Stimulated activated CD8-positive, alpha-beta memory T cell treated with anti-CD3 and anti-CD28 coated beads, Interleukin-15, amount 100 ng/mL, for 4 hours (primary cell): ENCODE measurements at places on chromosomes 5 and 9.

- DNase-seq: no peak
Observed at GRCh38 chr9:117777823-117778222, 73.6 kb downstream of the TLR4 start.

- DNase-seq: no peak
Observed at GRCh38 chr5:125575891-125576505, 829.6 kb upstream of the ZNF608 start.

DNA sequence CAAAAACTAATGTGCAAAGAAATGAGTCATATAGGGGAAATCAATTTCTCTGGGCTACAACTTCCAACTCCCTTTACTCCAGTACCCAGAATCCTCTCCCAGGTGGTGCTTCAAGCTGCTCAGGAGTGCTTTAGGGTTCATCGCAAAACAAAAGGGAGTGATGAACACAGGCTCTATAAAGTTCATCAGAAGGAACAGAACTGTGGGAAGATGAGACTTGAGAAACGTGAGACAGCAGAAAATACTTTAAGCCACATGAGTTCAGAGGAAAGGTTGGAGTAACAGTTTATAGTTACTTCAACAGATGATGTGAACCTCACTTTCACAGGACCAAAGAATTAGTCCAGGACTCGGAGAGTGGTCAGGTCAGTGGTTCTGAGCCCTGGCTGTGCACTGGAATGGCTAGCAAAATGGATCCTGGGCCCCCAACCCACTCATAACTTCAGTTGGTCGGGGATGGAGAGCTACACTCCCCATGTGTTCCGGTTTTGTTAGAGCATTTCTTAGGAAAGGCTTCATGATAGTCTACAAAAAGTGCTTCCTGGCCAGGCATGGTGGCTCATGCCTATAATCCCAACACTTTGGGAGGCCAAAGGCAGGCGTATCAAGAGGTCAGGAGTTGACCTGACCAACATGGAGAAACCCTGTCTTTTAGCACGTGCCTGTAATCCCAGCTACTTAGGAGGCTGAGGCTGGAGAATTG is 4.3 kb downstream of the RPL12 start:
- no peak for DNase-seq

DNA sequence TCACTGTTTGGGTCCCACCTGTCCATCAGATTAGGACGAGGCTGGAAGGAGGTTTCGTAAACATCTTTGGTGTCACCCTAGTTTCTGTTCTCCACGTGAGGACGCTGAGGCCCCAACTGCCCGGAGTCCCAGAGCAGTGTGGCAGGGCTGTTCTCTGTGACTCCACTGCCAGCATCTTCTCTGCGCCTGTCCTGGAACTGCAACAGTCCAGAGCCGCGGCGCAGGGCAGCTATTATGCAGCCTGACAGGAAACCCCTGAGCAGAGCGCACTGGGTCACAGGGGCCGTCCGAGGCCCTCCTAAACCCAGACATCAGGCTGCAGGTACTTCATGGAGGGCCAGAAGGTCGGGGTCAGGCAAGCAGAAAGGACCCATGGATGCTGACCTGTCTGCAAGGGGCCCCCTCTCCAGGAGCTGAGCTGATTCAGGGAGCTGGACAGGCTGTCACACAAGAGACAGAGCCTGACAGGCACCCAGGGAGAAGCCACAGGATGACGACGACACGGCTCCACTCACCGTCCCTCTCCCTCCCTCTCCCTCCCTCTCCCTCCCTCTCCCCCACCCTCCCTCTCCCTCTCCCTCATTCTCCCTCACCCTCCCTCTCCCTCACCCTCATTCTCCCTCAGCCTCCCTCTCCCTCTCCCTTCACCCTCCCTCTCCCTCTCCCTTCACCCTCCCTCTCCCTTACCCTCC is 31.7 kb downstream of the DBH start:
- no peak for DNase-seq

DNA sequence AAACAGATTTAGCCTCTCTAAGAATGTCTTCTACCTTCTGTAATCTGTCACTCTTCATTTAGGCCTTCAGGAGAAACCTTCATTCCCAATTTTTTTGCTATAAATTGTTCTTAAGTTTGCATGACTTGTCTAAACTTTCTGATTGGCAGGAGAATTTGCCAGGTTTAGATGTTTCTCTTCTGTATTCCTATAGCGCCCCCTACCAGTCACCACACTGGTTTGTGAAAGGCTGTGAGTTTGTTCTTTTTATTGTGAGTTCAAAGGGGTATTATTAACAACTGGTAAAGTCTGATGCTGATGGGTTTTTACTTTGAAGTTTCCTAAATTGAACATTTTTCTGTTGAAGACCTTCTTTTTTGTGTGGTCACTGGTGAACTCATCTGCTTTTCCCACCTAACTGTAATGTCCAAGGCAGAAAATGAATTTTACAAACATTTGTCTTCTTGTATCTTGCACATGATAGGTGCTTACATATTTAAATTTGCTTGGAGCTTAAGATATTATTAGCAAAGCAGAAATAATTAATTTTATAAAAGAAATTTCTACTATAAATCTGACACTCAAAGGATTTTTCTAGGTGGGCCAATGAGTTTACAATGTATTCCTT is 18.4 kb upstream of the F2RL2 start:
- no peak for DNase-seq

GRCh38 chr5:62578540-62578939 is at the start of gene LRRC70:
LRRC70 (plus strand) TSS chr5:62578819; CDS start chr5:62579439, 620 bp downstream.
- DNase-seq: no peak

- DNase-seq: no peak
Observed at GRCh38 chr9:84436386-84437109, 96.0 kb upstream of the SLC28A3 start.

- DNase-seq: no peak
Observed at GRCh38 chr9:21933865-21934264, 60.3 kb downstream of the CDKN2A start.

DNA sequence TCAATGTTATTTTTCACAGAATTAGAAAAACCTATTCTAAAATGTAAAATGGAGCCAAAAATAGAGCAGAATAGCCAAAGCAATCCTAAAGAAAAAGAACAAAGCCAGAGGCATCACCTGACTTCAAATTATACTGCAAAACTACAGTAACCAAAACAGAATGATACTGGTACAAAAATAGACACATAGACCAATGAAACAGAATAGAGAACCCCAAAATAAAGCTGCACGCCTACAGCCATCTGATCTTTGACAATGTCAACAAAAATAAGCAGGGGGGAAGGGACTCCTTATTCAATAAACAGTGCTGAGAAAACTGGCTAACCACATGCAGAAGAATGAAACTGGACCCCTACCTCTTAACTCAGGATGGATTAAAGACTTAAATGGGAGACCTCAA is 65.8 kb upstream of the PDE4D start:
- DNase-seq: no peak

DNA sequence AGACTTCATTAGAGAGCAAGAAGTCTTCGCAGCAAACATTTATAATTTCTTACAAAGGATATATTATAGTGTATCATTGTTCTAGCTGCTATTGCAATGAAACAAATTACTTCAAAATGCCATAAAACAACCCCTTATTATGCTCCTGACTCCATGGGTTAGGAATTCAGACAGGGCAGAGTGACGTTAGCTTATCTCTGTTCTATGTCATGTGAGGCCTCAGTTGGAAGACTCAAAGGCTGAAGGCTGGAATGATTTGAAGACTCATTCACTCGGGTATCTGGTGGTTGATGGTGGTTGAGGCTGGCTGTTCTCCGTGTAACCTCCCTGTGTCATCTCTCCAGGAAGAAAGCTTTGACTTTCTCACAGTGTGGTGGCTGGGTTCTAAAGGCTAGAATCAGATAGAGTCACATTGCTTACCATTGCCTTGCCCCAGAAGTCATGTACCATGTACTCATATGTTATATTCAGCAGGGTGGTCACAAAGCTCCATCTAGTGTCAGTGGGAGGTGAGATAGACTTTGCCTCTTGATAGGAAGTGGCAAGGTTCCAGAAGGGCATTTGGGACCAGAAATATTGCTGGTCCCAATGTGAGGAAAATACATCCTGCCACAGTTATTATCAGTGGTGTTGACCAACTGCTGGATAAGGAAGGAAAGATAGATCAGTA is 226.9 kb downstream of the TMEM38B start:
- no peak for DNase-seq

- no peak for DNase-seq
Observed at GRCh38 chr9:135468854-135469521, 10.6 kb upstream of the PPP1R26 start.

DNA sequence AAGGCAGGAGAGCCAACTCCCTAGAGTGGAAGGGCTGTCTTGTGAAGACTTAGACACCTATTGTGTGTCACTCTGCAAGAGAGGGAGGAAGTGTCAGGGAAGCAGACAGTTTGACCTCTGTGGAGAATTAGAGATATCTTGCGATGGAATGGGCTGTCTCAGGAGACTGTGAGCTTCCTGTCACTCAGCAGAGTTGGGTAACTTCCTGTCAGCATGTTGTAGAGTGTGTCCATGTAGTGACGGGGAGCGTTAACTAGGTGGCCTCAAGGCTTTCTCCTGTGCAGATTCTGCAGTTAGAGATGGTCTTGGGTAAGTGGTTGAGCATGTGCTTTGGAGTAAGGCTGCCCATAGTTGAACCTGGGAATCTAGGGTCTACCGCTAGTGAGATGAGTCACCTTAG is 136.5 kb downstream of the KIF4B start:
- no peak for DNase-seq

DNA sequence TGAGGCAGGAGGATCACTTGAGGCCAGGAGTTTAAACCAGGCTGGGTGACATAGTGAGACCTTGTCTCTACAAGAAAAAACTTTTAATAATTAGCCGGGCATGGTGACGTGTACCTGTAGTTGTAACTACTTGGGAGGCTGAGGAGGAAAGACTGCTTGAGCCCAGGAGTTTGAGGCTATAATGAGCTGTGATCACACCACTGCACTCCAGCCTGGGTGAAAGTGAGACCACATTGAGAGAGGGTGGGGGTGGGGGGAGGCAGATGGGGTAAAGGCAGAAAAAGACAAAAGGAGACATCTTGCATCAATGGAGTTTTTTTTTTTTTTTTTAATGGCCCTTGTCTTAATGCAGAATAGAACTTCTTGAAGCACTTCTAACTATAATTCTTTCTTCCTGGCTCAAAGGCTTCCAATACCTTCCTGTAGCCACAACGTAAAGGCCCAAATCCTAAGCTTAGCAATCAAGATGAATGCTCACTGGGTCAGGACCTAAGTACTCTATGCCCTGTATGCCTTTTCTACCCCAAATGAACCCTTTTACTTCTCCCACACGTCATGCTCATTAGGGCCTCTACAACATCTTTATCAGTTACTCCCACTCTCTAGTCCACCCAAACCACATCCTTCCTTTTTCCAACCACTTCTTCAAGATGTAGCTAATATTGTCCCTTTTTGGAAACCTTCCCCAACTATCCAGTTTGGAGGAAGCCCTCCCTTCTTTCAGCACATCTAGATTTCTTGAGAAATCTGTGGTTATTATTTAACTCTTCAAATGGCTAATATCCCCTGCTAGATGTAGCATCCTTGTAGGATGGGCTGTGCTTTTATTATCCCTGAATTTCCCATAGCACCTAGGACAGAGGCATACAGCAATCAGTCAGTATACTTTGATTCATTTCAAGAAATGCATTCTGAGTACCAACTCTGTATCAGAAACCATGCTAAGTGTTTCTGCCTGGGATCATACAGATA is 40.8 kb downstream of the CSF2 start:
- no peak for DNase-seq

DNA sequence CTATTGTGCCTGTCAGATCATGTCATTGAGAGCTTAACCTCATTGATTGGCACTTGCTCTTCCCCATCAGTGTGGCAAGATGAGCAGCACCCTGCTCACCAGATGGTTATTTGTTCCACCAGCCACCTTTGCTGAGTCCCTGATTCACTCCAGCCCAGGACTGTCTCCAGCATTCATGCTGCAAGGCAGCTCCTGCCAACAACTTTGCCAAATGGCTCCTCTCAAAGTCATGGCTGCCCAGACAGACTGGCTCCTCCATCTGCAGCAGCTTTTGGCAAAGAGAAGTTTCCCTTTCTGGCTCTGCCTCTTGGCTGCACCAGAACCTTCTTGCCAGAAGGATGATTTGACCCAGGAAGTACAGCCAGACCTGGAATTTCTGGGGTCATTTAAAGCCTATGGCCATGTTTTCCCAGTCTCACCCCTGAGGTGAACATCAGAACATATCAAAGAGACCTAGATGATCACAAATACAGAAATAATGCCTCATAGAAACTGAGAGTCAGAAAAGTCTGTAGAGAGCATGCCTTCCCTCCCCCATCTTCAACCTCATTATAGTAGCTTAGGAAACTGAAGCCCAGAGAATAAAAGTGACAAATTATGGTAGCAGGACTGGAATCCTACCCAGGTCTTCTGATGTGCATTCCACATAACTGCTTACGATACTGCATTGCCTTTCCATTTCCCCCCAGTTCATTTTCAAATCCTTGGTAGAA is 10.4 kb downstream of the PPP2R2B start:
- DNase-seq: no peak

DNA sequence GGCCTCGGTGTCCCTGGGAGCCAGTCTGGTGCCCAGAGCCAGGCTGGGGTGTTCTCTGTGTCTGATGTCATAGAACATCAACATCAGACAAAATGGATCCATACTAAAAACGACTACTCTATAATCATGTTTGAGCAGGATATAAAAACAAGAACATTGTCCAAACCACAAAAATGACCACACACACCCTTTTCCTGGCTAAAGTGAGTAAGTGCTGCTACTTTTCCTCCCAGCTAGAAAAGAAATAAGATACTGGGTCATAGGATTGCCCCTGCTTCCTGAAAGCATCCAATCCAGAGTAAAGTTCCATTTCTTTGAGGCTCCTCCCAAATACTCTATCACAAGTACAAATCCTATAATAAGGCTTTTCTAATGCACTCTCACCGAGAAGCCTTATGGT is 19.7 kb upstream of the TRAF1 start:
- no peak for DNase-seq

DNA sequence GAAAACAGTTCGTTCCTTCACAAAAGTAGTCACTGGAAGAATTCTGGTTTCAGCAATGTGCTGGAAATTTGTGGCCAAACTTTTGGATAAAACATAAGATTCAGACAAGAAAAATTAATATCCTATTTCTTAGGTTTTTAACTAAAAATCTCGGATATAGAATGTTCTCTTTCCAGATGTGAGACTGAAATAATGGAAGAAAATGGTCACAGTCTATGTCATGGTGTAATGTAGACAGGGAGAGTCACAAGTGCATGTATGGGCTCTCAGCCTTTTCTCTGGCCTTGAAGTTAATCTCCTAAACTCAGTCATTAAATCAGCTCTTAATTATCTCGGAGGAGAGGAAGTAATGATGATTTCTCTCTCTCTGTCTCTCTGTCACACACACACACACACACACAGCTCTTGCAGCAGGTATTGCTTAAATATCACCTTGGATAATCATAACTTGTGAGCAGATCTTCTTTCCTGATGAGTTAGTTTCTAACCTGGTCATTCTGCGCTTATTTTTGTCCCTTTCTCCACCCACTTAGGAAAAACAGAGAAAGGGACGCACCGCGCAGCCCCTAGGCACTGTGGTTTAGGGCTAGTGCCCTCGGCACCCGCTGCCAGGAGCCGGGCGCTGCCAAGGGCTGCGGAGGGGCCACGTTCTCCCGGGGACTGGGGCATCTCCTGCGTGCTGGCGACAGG is 672 bp upstream of the ITGA2 start:
- no peak for DNase-seq
